Stimulated activated CD4-positive, alpha-beta T cell treated with anti-CD3 and anti-CD28 coated beads, Interleukin-12 subunit alpha, Interleukin-12 subunit beta, amount 100 ng/mL, for 24 hours (primary cell): ENCODE measurements at places on chromosomes 3 and 15.

DNA sequence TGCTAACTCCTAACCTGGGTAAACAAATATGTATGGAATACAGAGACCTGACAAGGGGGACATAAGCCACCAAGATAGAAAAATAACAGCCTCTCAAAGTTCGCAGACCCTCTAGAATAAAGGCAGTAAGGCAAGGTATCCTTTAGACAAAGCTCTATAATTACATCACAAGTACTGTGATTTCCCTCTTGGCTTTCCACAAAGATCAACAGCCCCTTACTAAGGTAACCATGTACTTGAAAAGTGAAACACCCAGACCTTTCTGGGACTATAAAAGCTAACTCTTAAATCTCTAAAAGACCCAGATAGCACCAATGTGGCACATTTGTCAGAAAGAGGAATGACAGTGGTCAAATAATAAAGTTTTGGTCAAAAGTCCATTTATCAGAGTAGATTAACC, 51.9 kb downstream of the TBL1XR1 start:
- DNase-seq = no peak

DNA sequence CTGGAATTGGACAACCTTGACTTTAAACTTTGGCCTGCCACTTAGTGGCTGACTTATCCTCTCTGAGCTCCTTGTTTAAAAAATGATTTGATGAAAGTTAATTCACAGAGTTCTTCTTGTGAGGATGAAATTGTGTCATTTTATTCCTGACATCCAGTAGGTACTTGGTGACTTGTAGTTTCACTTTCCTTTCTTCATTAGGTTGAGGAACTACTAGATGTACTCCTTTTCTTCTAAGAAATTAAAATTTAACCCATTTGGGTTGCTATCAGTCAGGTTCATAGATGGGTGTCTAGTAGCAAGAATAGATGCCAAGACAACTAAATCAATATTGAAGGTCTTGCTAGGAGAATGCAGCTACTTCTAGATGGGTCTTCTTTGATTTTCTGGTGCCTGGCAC, 5.2 kb downstream of the NR1D2 start:
- no peak for DNase-seq

DNA sequence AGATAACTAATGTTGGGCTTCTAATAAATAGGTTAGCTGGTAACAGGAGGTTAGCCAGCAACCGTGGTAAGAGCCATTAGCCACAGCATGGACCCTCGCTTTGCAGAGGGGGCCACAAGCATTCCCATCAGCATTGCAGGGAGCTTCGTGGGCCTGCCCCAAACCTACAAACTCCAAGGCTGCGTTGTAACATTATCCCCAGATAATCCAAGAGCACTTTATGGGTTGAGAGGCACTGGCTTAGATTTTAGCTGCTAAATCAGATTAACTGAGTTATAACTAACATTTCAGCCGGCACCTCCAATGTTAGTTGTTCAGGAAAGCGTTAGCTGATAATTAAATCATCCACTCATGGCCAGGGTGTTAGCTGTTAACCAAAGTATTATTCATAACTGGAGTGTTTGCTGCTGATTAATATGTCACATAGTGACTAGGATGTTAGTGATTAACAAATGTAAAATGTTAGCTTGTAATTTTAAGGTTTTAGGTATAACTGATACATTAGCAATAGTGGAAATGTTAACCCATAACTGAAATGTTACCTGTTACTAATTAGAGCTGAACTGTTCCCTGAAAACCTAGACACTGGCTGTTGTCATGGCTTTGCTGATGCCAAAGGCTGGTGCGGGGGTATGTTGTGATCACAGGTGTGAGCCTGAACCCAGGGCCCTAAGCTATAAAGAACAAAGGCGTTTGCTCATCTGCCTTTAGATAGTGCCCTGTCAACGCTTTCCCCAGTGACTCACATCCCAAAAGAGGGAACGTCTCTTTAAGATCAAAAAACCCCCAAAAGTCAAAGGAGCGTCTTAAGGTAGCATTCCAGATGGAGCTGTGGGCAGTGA, 56.2 kb downstream of the SLC6A6 start:
- DNase-seq = no peak

DNA sequence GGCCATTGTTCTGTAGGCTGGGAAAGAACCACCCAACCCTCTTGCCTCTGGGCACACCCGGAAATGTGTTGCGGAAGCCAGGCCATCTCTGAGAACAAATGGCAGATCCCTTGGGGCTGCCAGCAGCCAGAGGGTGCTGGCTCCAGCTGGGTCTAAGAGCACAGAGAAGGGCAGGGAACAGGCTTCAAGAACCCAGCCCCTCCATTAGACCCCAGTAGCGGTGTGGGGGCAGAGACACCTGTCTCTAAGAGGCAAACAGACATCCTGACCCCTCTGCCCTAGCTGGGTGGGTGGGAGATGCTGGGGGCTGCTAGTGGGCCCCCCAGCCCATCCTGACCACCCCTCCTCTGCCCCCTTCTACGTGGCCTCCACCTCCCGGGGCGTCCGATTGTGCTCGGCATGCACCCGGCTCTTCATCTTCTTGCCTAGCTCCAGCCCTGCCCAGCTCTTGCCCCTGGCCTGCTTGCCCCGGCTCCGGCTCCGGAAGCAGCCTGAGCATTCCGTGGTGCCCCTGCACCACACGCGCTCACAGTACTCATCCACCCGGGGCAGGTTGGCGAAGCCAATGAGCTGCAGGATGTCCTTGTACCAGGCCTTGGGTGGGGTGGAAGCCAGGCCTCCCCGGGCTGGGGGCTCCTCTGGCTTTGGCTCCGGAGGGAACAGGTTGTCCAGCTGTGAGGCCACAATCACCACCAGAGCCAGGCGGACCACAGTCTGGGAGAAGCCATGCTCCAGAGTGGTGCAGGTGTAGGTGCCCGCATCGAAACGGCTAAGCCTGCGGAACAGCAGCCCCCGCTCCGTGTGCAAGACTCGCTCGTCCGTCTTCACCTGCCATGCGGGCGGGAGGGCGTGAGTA, 9.4 kb downstream of the SEMA3G start:
- no peak for DNase-seq

- no peak for DNase-seq
Observed at GRCh38 chr15:53397041-53397616, 362.3 kb downstream of the WDR72 start.

GRCh38 chr3:89262309-89262929, 155.0 kb downstream of the EPHA3 start:
- DNase-seq = no peak

DNA sequence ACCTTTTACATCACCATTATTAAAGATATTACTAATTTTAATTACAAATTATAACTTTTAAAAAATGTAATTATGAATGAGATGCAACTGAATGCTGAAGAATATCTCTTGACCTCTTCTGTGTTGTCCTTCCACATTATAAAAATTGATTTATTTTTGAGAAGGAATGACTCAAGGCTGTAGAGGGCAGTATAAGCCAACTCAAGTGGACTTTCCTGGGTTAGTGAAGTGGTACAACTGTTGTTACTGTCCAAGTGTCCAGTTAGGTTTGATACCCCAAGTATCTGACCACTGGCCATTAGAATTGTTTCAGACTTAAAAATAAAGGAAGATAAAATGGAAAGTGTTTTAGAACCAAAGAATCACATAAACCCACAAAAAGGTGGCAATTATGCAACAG, 51.9 kb downstream of the BBX start:
- DNase-seq = no peak

- no peak for DNase-seq
Observed at GRCh38 chr3:149145974-149146373, 16.5 kb downstream of the HPS3 start.

GRCh38 chr3:56012721-56013120, 455.5 kb downstream of the ERC2 start:
- DNase-seq = no peak

GRCh38 chr3:197837282-197837681, 46.2 kb downstream of the LRCH3 start:
- DNase-seq = no peak

- DNase-seq = no peak
Observed at GRCh38 chr3:195150181-195151118, 120.5 kb downstream of the XXYLT1 start.

DNA sequence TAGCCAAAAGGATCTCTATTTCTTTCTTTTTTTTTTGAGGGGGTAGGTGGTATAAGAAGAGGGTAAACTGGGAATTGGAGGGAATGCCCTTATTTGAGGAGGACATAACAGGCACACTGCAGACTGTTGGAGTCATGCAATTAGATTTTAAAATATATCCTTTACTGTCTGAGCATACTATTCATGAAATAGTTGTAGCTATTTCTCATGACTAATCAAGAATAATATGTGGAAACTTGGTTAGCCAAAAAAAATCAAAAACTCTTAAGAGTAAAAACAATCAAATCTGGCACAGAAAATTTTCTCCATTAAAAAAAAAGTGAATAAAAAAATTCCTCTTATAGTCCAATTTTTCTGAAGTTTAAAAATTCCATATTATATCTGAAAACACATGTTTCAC, 174.9 kb downstream of the SCAPER start:
- DNase-seq = no peak

DNA sequence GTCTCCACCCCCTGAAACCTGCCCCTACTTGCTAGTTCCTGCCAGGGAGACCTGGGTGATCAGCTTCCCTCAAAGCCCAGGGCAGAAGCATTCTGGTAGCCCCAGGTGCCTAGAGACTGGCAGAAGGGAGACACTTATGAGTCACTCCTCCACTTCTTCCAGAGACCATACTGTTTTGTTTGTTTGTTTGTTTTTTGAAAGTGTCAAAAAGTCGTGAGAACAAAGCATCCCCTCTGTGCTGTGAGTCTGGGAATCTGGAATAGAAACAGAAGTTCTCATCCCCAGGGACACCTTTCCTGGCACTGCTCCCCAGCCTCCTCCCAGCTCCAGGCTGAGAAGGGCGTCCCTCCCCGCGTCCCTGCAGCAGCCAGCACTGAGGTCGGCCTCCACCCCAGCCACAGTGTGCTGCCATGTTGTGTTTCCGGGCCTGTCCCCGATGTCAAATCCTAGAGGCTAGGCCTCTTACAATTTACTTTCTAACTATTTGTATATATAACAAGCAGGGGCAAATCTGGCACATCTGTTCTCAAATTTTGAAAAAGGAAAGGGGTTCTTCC, 573.0 kb downstream of the RBMS3 start:
- DNase-seq = no peak

DNA sequence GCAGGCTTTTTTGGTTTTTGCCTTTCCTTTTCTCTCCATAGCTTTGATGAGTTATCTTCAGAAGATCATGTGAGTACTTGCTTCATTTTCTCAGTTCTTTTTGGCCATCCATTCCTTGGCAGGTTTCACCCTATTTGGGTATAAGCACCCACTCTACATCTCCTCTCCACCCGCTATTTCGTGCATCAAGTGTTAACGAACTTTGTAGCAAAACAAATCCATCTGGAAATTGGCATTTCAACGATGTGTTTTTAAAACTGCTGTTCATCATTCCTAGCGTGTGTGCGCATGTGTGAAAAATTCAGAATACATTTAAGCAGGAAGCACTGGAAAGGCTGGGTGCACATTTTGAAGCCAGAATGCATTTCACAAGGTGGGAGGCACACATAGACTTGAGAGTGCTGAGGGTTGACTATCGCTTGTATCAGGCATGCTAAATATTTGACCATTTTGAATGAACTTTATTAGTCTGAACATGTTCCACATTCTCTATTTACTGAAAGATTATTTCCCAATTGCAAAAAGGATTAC, 89.7 kb upstream of the FHIT start:
- no peak for DNase-seq

GRCh38 chr3:40130721-40131120, 178.8 kb upstream of the EIF1B start:
- DNase-seq = no peak

GRCh38 chr15:63482874-63483323, 21.5 kb upstream of the USP3 start:
- no peak for DNase-seq

DNA sequence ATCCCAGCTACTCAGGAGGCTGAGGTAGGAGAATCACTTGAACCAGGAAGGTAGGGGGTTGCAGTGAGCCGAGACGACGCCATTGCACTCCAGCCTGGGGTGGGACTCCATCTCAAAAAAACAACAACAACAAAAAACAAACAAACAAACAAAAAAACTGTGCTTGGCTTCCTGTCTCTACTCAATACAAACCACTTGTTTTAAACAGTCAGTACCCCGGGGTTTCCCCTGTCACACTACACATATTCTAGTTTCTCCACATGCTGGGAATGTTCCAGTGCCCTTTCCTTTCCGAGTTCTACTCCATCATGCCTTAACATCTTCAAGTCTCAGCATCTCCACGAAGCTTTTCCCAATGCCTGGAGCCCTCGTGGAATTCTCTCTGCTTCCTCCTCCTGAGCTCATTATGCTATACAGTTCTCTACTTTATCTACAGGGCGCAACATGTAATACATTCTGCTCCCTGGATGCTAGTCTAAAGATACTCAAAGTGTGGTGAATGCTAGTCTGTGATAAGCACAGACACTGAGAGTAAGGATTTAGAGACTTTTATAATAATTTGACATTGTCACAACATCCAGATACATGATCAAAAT, 7.8 kb downstream of the EMC3 start:
- DNase-seq = no peak

DNA sequence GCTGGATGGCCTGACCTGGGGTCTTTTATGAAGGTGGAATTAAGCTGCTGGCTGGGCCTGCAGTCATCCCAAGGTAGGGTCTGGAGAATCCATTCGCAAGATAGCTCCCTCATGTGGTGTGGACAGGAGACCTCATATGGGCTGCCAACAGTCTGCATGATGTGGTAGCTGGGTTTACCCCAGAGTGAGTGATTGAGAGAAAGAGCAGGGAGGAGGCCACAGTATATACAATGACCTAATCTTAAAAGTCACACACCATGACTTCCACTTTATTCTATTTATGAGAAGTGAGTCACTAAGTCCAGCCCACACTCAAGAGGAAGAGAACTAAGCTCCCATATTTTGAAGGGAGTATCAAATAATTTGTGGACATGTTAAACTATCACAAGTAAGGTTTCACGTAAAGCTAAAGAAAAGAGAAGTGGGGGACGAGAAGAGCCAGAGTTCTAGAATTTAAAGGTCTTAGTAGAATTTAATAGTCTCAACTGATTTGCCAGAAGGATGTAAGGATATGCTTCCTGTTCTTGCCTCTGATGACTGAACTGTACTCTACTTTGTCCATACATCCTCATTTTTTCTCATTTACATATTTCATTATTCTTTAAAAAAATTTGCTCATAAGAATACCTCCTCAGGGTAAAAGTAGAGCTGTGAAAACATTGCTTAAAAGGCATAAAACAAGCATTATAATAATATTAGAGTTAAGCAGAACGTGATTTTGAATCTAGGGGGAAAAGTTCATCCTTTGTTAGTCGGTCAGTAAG, 184.4 kb downstream of the PEX5L start:
- no peak for DNase-seq

GRCh38 chr15:79352206-79352605, 41.3 kb downstream of the TMED3 start:
- DNase-seq = no peak

GRCh38 chr15:58179741-58180381, 41.7 kb downstream of the AQP9 start:
- DNase-seq = no peak

DNA sequence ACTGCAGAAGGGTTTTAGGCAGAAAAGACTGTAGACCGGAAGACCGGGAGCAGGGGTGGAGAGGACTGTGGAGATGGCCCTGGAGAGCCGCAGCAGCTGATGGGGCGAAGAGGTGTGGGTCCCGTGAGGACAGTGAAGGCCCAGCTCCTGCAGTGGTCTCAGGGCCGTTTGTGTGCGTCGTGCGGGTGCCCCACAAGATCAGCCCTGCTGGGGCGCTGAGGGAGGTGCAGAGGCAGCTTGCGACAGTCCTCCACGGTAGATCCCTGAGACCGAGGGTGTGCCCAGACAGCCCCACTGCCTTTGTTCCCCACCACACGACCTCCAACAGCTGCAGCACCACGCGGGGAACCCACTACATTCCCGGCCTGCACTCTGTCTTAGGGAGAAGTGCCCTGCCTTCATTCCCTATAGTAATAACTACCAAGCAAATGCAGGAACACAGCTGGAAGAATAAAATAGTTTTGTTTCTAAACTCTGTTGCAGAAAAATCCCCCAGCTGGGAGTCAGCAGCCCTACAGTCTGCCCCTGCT, 19.0 kb upstream of the CRABP1 start:
- no peak for DNase-seq
